ENCODE measurements at places on chromosomes 1 and 21.

DNA sequence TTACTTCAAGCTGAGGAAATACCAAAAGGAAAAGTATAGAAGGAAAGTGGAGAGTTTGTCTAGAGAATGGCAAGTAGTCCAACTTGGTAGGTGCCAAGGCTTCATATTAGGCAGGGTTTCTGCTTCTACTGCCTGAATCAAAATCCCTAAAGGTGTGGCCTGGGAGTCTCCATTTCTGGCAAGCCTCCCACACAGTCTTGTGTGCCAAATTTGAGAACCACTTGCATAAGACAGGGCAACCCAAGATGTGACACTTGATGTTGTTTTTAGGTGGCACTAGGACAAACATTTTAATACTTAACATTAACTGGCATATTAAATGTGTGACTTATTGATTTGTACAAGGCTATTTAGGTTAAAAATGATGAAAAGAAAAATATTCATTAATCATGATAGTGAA is 60.1 kb downstream of the ATG4C start:
- peaks cover 2% of the 10 kb centered on the region for H3K4me1 ChIP-seq
- DNase-seq: no peak
- no peaks in the 10 kb centered on the region for H3K36me3 ChIP-seq
- no peaks in the 10 kb centered on the region for H3K27me3 ChIP-seq

GRCh38 chr21:31110430-31110829 is 72.2 kb upstream of the KRTAP19-8 start:
- peaks cover 2% of the 10 kb centered on the region for H3K4me1 ChIP-seq
- H3K27me3 ChIP-seq: no peaks in the 10 kb centered on the region
- H3K36me3 ChIP-seq: peaks cover 2% of the 10 kb centered on the region
- no peak overlapping the region for H3K4me3 ChIP-seq
- no peak overlapping the region for H3K27ac ChIP-seq

DNA sequence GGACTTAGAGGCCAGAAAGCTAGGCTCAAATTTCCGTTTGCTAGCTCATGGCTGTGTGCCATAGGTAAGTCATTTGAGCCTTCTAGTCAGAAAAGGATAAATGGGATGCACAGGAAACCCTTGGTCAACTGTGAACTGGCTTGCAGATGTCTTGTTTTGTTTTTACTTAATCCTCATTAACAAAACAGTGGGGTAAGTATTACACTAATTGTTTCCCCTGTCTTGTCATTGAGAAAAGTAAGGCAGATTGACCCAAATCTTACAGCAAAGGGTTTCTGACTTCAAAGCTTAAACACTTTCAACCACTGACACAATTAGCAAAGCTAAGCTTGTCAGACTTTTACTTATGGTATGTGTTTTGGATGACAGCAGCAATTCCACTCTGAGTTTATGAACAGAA is 291.3 kb downstream of the NTNG1 start:
- H3K4me1 ChIP-seq: peaks cover 3% of the 10 kb centered on the region
- DNase-seq: no peak
- H3K36me3 ChIP-seq: no peaks in the 10 kb centered on the region
- peaks cover 23% of the 10 kb centered on the region for H3K27me3 ChIP-seq
- no peak overlapping the region for H3K4me3 ChIP-seq

DNA sequence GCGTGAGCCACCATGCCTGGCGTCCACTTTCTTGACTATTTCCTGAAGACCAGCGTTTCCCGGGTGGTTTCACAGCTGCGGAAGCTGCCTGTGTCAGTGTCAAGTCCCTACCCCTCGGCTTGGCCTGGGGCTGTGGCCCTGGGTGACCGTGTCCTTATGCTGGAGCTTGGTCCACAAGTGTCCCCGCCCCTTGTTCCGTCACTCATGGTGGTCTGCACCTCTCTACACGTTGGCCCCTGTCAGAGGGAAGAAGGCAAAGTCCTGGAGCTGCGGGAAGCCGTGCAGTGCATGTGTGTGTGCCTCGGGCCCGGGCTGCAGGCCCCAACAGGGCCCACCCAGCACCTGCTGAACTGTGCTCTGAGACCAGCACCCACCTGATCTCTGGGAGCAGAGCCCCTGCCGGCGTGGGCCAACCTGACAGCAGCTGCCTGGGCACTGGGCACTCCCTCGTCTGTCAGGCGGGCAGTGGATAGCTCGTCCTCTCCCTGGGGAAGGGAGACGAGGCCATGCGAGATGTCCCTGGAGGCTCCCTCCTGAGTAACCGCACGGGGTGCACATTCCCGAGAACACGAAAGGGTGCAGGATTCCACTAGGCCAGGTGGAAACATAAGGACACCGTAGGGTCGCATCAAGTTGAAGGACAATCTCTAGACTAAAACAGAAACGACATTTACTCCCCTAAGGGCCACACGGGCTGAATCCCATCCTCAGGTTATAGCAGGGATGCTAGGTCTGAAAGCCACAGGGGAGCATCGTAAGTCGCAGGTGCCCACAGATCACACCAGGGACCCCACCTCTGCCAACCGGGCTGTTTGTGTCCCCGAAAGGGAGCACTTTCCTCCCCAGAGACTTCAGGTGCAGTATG is 2.4 kb upstream of the C1orf159 start:
- H3K27ac ChIP-seq: no peak overlapping the region
- no peak for DNase-seq
- peaks cover 13% of the 10 kb centered on the region for H3K4me1 ChIP-seq
- H3K27me3 ChIP-seq: no peaks in the 10 kb centered on the region

GRCh38 chr1:245858722-245859492 is 648.2 kb downstream of the SMYD3 start:
- H3K27me3 ChIP-seq: no peaks in the 10 kb centered on the region
- DNase-seq: no peak
- H3K36me3 ChIP-seq: peaks cover 14% of the 10 kb centered on the region
- H3K27ac ChIP-seq: no peak overlapping the region

GRCh38 chr21:37532868-37533780 is 166.6 kb downstream of the DYRK1A start:
- H3K27me3 ChIP-seq: peaks cover 50% of the 10 kb centered on the region
- H3K27ac ChIP-seq: no peak overlapping the region
- DNase-seq: no peak
- no peak overlapping the region for H3K4me3 ChIP-seq
